Stimulated activated CD4-positive, alpha-beta T cell treated with anti-CD3 and anti-CD28 coated beads, Interleukin-4, amount 100 ng/mL, for 24 hours (primary cell): ENCODE measurements at places on chromosomes 13 and 19.
A peak's percentile ranks its signal among the peaks of the same experiment; 100 is the strongest.

GRCh38 chr19:41226053-41226873 lies 7.2 kb downstream of the AXL start:
- DNase-seq = peak; percentile 39

DNA sequence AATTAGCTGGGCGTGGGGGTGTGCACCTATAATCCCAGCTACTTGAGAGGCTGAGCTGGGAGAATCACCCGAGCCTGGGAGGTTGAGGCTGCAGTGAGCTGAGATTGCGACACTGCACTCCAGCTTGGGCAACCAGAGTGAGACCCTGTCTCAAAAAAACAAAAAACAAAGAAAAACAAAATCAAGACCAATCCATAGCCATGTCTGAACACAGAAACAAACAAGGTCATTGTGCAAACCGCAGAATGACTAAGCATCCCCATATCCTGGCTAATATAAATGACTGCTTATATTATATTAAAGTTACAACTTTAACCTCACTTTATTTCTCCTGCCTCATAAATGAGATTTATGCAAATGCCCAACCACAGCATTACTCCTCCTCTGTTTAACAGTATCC lies 2.3 kb upstream of the LYPD3 start:
- no peak for DNase-seq

DNA sequence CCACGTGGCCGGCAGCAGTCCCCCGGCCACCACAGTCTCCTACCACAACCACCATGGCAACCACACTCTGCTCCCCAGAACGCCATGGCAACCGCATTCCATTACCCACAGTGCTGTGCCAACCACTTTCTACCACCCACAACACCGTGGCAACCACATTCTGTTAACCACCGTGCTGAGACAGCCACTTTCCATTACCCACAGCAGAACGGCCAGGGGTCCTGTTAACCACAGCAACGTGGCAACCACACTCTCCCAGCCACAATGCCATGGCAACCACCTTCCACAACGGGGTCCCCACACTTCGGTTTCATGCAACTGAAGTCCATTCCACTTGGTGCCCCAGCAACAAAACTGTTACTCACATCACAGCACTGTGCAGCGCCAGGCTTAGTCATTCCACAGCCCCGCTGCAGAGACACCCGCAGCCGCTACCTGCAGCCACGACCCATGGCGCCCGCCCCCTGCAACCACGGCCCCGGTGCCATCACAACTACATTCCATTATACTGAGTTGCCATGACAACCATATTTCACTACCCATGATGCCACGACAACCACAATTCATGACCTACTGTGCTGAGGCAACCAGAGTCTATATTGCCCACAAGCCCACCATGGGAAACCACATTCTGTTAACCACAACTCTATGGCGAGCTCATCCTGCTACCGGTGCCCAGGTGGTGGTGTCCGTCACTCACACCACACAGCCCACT lies 10.0 kb downstream of the DPF1 start:
- DNase-seq = peak; percentile 60

GRCh38 chr19:13277104-13277809 lies 127.0 kb downstream of the IER2 start:
- DNase-seq = peak; percentile 79

GRCh38 chr19:7292950-7293761 lies 1.1 kb downstream of the INSR start:
- DNase-seq = no peak

- DNase-seq = no peak
These were observed 412.2 kb upstream of the KLHL1 start for GRCh38 chr13:70520275-70521036.
